ENCODE measurements at places on chromosomes 3 and 15. TPM values are rescaled to one million over a fixed set of nuclear protein-coding genes. Genes with fewer than 3 reads are reported as not detected.

The WDR72 gene
- not detected for total RNA-seq

The MYLK gene
- 11.1 TPM for total RNA-seq

The CYP11A1 gene
- total RNA-seq = 0.27 TPM

The WDR49 gene
- total RNA-seq = 3.7 TPM

The MITF gene
- total RNA-seq = 81.9 TPM

The ALPK3 gene
- total RNA-seq = 181 TPM

DNA sequence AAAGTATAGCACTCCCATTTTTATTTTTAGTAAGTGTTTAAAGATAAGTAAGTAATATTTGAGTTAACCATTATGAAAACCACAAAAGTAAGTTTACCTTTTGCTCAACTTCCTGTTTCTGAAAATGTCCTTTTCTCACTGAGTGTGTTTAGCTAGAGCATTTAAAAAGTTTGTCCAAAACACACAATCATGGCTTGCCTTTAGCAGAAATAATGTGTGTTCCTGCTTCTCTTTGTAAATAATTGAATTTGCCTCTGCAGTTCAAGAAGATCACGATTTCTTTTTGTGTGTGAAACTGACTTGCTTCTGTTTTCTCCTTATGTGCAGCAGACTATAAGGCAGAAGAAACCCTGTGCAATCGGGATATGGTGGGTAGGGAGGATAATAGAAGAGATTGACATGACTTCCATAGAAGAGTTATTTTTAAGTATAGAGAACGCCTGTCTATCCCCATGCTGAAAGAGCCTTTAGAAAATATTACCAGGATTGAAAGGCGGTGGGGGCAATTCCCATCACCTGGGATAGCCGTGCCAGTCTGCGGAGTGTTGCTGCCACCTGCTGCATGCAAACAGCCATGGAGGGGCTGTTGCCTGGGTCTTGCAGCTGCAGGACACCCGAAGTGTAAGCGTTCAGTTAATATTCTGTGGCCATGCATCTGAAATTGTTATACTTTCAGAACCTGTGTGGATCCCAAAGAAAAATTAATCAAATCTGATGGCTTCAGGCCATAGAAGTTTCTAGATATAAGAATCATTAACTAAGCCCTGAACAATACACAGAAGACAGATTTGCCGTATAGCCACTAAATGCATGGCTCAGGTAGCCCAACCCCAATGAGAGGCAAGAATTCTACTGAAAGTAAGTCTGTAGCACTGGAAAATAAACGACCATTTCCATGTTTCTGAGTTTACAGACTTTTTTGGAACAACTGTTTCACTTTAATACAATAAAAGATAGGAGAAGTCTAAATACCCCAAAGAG, 2.4 kb upstream of the CD96 start:
- peak; percentile 20 for DNase-seq

DNA sequence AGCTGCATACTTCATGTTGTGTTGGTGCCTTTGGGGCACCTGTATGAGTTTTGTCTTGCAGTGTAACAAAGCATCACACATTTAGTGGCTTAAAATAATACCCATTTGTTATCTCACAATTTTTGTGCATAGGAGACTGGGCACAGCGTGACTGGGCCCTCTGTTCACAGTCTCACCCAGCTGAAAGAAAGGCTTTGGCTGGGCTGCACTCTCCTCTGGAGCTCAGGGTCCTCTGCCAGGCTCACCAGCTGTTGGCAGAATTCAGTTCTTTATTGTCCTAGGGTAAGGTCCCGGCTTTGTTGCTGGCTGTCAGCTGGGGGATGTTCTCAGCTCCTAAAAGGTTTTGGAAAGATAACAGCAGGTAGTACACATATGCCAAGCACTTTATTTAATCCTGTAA, 263.3 kb downstream of the CLSTN2 start:
- DNase-seq = no peak

- no peak for DNase-seq
Observed at GRCh38 chr3:73225146-73225855, 163.8 kb downstream of the EBLN2 start.

DNA sequence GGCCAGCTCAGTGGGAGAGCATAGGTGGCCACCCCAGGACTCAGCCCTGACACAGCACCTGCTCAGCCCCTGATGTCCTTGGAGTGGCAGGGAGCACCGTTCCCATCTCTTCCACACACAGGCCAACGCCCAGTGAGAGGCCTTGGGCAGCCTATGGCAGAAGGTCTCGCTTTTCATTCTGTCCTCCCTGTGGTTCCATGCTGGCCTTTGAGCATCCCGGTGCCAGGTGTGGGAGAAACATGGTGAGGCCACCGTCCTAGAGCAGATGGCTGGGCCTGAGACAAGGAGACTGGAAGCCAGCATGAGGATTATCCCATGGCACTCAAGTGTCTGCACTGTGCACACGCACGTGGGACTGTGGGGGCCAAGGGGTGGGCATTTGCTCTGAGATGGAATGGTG, 25.1 kb downstream of the ADCY5 start:
- DNase-seq = no peak

GRCh38 chr3:53804697-53805462, 41.3 kb downstream of the CHDH start:
- DNase-seq = no peak

DNA sequence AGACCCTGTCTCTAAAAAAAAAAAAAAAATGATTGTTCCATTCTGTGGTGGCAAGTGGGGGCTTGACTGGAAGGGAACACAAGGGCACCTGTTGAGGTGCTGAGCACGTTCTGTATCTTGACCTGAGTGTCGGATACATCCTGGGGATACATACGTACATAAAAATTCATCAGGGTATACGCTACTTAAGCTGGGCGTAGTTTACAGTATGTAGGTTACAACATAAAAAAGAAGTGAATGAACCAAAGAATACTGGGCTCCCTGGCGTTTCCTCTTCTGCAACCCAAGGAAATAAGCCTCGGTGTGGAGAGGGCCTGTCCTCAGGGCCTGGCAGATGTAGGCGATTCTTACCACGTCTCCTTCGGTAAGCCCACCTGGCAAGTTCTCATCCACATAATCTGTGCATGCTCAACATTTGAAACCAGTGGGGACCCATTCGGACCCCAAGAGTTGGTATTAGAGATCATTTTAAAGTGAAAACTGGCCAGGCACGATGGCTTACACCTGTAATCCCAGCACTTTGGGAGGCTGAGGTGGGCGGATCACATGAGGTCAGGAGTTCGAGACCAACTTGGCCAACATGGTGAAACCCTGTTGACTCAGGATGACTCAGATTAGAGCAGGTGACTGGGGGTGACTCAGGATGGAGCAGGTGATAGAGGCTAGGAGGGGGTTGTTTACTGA, 5.1 kb upstream of the MUC20 start:
- DNase-seq = no peak

DNA sequence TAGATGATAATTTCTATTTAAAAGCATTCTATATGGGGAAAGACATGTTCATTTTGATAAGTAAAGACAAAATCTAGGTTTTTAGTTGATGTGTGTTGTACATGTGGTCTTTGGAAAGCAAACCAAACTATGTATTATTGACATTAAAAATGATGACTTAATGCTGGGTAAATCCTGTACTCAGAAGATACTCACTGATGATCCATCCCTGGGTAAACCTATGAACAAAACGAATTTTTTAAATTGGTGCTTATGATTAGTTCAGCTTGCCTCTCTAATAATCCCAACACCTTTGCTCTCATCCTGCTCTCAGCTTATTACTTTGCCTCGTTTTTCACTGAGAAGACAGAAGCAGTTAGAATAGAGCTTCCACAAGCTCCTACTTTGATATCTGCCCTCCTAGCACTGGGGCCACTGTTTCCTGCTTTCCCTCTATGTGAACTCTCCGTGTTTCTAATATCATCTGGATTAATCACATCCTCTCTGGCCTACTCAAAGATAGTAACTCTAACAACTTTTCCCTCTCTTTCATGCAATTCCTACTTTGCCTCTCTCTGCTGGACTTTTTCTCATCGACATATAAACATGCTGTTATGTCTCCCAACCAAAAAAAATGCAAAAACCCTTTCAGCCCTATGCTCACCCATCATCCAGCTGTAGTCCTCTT, 29.3 kb downstream of the RARRES1 start:
- no peak for DNase-seq

- no peak for DNase-seq
Observed at GRCh38 chr15:68576235-68576892, 2.4 kb upstream of the CORO2B start.

DNA sequence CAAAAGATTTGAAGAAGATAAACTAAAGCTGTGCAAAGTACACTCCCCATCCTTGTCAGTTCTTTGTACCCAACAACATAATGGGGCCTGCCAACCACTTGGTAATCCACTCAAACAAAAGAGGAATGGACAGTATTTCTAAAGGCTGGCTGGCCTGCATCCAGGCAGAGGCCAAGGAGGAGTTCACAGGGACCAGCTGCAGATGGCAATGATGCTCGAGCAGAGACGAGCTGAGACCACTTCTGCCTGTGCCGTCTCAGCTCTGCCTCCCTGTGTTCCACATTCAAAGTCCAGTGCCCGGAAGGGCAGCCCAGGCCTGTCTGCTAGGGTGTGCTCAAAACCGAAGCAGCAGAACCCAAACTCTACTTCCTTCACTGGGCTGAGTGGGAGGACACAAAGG, 14.3 kb downstream of the CXCR6 start:
- DNase-seq = no peak

GRCh38 chr15:36325206-36325605, 254.2 kb upstream of the CDIN1 start:
- DNase-seq = no peak

DNA sequence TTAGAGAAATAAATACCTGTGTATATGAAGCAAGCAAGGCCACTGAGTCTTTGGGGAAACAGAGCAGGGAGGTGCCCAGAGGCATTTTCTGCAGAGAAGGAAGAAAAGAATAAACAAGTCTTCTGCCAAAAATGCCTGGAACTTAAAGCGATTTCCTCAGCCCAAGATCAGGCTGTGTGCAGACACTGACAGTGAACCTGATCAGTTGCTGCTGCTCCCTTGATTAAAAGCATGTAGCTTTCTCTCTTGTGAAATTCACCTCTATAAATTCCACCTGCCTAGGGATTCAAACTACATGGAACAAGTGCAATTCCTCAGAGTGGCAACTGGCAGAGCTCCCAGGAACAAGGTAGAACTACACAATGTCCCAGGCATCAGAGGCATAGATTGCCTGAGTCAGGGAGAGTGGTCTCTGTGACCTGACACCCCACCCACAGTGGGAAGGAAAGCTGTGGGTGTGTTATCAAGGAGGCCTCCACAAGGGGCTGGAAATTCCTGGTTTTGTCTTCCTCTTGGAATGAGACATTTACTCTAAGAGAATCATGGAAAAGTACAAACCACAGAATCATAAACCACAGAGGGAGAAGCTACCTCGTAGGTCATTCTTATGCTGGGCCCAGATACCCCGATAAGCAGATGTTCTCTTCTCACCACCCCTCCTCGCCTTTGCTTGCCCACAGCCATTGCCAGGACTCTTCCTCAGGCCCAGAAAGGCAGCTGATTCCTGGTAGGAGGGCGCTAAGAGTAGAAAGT, 1.8 kb upstream of the ZBTB38 start:
- peak; percentile 34 for DNase-seq

- no peak for DNase-seq
Observed at GRCh38 chr15:63605036-63605435, 7.8 kb downstream of the FBXL22 start.

DNA sequence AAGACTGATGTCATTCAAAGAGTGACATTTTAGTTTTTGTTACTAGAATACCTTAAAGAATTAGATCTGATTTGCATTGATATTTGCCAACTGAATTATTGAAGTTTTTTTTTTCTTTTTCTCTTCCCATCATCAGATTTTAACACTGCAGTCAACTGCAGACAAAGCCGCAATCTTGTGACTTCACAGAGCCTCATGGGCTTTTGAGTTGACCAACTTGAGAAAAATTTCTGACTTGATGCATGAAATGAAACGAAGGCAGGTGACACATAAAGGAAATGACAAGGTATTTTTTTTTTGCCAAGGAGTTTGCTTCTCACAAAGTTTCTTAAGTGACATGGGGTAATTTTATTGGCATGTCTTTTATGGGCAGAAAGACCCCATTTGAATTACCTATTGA, 383.7 kb downstream of the GAP43 start:
- no peak for DNase-seq

DNA sequence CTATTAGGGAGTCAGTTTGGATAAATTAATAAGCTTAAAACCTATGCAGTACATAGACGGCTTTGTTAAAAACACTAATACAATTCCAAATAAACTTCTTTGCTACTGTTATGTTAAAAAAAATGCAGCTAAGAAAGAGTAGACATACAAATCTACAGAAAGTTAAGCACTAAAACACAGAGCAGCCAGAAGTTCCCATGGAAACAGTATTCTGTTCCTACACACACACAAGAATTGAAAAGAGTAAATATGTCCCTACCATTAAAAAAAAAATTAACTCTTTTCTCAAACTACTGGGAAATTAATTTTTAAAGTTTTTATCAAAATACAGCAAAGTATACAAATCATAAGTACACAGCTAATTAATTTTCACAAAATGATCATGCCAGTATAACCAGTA, 71.6 kb downstream of the CLASP2 start:
- no peak for DNase-seq

- DNase-seq = no peak
Observed at GRCh38 chr3:134955874-134956273, 160.8 kb downstream of the EPHB1 start.

GRCh38 chr3:117407317-117407716, 697.7 kb downstream of the TUSC7 start:
- no peak for DNase-seq

DNA sequence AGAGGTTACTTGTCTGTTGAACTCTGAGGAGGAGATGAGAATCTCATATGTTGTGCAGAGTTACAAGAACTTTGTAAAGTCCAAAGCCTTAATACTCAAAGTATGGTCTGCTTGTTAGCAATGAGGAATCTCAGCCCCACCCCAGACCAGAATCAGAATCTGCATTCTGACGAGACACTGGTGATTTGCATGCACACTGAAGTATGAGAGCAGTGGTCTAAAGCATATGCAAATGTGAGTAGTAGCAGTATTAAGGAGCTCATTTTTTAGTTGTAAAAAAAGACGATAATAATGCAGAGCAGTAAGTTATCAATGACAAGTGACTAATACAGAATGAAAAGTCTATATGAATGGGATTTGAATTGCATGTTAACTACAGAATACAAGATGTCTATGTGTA, 327.7 kb downstream of the RYR3 start:
- no peak for DNase-seq

DNA sequence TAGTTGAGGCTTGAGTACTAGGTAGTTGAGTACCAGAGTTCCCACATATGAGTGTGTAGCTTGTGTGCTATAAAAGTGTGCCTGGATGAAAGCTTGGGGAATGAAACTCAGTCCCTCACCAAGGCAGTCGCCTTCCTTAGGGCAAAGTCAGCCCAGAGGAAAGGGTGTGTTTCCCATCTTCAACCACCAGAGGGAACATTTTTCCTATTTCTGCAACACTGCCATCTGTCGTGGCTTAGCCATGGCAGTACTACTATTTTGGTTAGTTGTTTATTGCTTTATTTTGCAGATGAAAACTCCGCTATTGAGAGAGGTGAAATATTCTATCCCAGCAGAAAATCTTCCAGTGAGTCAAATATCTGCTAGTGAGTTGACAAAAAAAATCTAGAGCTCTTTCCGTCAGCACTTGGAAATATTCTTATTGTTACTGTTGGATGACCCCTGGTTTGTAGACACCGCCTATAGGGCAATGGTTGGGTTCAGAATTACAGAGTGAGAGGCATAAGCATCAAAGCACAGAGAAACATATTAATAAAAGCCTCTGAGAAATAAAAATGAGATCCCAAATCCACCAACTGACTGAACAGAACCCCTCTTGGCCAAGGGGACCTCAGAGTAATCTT, 239.9 kb downstream of the CPNE4 start:
- no peak for DNase-seq
